HCEC 1CT (cell line): ENCODE measurements at places on chromosomes 2 and 18.

DNA sequence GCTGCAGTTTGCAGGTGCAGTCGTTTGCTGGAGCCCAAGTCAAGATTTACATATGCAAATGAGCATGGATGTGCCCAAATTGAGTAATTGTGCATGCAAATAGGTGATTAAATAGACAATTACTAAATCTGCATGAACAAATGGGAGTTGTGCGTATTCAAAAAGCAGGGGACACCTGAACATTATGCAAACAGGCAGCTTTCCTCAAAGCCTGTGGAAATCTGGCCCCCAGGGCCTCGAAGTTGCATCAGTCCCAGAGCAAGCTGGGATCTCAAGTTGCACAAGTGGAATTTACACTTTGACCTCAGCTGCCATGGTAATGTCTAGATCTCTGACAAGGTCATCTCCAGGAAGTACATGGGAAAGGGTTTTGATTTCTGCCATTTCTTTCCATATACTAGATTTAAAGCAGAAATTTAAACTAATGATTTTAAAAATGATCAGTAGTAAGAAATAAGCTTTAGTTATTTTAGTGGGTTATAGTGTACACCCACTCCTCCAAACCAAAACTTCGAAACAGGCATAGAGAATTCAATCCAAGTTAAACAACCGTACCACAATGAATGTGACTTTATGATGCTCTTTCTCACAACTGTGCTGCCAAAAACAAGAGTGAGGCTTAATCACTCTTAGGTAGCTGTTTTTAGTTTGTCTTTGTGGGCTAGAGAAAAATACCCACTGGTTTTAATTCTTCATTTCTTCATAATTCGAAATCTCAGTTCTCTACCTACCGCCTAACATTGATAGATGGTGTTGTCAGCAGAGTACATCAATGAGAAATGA is 110.7 kb downstream of the RND3 start:
- DNase-seq: peak; percentile 32

- no peak for DNase-seq
These were observed 118.6 kb downstream of the PTGR3 start for GRCh38 chr18:75090336-75090735.

DNA sequence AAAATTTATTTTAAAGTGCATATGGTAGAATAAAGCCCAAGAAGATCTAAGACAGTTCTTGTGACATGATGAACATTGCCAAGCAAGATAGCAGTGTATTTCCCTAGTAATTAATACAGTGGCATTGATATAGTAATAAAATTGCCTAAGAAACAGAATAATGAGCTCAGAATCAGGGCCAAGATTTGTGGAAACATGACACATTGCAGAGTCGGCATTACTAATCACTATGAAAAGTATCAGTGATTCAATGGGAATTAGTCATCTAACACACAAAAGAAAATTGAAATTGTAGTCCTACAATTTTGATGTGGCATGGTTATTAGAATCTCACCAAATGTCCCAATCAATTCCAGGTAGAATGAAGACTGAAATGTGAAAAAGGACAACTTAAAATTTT is 243.0 kb upstream of the CYRIA start:
- peak; percentile 3 for DNase-seq

DNA sequence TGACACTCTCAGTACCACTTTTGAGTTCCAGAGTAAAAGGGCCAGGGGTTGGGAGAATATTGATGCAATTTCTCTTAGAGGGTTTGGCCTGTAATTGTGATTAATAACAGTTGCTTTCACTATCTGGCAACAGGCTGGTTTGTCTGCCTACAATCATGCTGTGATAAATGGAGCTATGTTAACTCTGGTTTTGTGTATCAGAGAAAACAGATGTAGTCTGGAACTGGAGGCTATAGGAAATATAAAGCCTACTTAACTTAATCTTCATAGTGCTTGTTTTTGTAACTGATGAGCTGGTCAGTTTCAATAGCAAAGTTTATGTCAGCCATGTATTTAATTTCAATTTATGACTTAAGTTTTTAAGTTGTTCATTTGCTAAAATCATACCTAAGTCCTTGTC is 138.0 kb downstream of the AGPS start:
- DNase-seq: no peak

DNA sequence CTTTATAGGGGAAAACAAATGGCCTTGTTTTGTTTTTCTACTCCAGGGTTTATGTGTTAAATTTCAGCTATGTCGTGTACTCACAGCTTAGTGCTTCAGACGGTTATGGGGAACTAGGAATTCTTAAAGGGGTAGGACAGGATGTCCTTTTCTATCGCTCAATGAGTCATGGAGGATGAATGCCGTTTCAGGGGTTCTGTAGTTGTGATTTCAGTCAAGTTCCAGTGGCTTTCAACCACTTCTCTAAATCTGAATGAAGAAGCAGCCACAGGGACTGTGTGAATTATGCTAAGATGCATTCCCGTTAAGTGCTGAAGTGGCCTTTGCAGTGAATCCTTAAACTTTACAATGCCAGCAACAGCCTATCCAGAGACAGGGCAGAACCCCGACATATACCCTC is 1231.7 kb upstream of the ZEB2 start:
- DNase-seq: peak; percentile 78

GRCh38 chr2:111196435-111196834 is 75.7 kb downstream of the BCL2L11 start:
- DNase-seq: no peak

DNA sequence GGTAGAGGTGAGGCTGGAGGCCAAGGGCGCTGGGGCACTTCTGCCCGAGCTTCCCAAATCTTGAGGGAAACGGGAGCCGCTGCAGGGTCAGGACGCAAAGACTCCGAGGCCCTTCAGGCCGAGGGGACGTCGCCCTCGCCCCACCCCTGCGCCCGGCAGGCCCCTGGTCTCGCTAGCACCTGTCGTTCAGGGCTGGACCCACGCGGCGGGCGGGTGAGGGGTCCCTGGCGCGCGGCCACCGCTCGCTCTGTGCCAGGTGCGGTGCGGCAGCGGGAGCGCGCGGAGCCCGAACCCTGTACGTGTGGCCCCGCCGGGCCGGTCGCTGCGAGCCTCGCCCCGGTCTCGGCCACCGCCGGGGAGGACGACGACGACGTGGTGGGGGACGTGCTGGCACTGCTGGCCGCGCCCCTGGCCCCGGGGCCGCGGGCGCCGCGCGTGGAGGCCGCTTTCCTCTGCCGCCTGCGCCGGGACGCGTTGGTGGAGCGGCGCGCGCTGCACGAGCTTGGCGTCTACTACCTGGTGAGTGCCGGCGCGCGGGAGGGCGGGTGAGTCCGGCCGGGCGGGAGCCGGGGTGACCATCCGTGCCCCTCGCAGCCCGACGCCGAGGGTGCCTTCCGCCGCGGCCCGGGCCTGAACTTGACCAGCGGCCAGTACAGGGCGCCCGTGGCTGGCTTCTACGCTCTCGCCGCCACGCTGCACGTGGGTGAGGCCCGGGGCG is 4.9 kb downstream of the ERFE start:
- no peak for DNase-seq

DNA sequence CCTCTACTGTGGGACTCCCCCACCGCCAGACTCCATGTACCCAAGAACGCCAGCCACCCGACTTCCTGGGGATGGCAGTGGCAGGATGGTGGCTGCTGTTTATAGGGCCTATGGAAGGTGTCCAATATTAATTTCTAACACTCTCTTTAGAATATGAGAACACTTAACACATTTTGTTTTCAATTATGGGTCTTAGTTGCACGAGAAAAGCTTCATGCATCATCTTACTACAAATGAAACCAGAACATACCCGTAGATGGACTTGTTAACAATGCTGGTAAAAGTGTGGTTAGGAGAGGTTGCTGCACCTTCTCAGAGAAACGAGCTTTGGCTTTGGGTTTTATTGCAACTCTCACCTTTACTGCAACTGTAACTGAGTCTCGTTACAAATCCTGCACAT is 335.6 kb upstream of the ID2 start:
- DNase-seq: no peak

- no peak for DNase-seq
These were observed 44.9 kb upstream of the ORC2 start for GRCh38 chr2:201008296-201008829.

GRCh38 chr18:3248658-3249359 is 1.2 kb downstream of the MYL12A start:
- DNase-seq: peak; percentile 63

GRCh38 chr2:228516019-228516418 is 334.5 kb upstream of the SPHKAP start:
- DNase-seq: no peak

- no peak for DNase-seq
These were observed 181.3 kb downstream of the SEPTIN10 start for GRCh38 chr2:109432421-109432820.

GRCh38 chr2:96525211-96525507 is 11.4 kb upstream of the ARID5A start:
- no peak for DNase-seq

DNA sequence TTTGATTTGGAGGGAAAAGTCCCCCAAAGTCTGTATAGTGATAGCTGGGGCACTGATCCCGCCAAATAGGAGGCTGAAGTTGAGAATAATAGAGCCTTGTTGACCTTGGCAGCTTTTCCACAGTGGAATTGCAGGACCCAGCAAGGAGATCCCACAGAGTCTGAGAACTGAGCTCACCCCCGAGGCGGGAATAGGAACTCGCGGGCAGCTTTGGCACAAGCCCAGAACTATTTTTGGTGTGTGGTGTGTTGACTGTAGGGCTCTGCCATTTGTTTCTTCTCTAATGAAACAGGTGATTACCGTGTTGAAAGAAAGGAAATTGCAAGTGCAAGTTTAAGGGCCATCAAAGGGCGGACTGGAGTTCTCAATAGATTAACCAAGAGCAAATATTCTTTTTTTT is 34.0 kb downstream of the SH3RF3 start:
- no peak for DNase-seq

GRCh38 chr2:55047677-55048299 is 2.5 kb downstream of the RTN4 start:
- peak; percentile 56 for DNase-seq

GRCh38 chr2:122858075-122858702 is 1102.7 kb downstream of the TSN start:
- no peak for DNase-seq

DNA sequence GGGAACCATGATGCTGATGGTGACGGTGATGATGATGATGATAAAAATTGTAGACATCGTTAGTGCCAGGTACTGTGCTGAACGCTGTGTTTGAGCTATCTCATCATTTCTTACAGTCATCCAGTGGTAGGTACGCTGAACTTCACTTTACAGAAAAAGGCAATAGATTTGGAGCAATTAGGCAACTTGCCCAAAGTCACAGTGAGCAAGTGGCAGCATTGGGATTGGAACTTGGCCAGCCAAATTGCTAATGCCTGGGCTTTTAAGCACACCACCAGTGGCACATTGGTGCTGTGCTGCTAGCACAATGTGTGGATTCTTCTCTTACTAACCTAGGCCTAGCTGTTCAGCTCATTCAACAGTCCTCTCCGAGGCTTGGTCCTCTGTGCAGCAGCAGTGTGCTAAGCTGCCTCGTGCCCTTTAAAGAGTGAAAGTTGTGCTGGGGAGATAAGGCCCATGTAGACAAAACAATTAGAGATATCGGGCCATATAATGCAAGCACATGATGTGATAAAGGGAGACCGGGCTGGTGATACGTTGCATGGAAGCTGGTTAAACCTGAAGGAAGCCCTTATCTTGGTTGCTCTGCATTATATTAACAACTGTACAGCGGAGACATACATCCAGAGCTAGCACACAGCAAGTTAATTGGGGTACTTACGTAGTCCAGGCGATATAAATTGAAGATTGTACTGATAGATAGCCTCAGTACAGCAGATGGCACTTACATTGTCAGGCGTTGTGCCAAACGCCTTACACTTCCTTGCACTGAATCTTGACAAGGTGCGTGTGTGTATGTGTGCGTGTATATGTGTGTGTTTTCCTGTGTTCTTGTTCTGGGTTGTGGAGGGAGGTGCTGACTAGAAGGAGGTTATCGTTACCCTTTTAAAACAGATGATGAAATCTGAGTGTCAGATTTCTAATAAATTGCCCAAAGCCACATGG is 28.4 kb downstream of the HK2 start:
- DNase-seq: no peak

DNA sequence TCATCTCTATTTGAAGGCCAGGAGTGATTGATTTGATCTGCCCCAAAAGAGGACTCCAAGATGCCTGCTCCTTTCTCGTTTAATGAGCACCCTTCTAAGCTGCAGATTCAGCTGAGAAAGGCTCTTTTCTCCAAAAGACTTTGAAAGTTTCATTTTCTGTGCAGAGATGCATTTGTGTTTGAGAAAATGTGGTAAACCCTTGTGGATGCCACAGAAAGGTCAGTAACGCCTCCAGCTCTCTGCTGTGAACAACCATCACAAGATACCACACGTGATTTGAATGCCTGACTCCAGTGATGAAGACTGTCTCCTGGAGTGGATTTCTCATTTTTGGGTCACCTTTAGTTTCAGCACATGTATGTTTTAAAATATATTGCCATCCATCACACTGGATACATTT is 35.0 kb upstream of the CCDC85A start:
- DNase-seq: no peak

DNA sequence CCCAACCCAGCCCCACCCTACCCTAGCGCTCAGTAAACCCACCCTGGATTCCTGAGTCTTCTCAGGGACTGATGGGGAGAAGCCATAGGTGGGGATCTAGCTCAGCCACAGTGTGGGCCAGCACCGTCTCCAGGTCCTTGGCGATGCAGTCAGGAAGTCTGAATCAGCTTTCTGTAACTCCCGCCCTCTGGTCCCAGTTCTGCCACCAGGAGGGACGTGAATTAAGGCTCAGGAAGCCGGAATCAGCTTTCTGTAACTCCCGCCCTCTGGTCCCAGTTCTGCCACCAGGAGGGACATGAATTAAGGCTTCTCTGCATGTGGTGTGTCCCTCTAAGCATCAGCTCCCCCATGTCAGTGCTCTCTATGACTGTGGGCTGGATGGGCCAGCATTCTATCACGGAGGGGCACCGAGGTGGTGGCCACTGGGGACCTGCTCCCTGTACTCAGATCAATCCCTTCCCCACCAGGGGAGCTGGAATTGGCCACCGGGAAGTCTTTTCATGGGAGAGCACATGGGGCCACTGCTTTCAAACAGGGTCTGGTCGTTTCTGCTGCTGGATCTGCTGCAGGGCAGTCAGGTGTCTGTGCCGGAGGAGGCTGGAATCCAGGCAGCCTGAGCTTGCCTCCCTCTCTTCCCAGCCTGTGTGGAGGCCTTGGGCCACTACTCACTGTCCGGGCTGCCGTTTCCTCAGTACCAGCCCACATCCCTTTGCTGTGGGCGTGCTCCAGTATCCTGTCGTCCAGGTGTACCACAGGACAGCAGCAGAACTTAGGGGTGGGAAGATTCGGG is 24.7 kb downstream of the ASB18 start:
- no peak for DNase-seq

DNA sequence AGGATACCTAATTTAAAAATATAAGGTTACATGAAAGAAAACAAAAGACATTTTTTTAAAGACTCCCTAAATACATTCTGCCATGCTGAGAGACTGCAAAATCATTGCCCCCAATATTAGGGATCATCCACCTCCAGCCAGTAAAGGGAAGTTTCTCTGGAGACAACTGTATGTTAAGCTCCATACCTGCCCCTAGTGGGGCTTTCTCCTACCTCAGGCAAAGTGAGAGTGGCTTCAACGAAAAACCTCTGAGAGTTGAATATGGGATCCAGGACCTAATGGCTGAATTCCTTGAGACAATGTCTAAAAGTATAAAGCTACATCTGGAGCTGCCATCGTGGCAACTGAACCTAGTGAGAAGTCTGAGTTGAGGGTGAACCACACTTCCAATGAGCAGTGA is 248.1 kb upstream of the FIGN start:
- no peak for DNase-seq
